ENCODE measurements at places on chromosomes 6 and 20.

DNA sequence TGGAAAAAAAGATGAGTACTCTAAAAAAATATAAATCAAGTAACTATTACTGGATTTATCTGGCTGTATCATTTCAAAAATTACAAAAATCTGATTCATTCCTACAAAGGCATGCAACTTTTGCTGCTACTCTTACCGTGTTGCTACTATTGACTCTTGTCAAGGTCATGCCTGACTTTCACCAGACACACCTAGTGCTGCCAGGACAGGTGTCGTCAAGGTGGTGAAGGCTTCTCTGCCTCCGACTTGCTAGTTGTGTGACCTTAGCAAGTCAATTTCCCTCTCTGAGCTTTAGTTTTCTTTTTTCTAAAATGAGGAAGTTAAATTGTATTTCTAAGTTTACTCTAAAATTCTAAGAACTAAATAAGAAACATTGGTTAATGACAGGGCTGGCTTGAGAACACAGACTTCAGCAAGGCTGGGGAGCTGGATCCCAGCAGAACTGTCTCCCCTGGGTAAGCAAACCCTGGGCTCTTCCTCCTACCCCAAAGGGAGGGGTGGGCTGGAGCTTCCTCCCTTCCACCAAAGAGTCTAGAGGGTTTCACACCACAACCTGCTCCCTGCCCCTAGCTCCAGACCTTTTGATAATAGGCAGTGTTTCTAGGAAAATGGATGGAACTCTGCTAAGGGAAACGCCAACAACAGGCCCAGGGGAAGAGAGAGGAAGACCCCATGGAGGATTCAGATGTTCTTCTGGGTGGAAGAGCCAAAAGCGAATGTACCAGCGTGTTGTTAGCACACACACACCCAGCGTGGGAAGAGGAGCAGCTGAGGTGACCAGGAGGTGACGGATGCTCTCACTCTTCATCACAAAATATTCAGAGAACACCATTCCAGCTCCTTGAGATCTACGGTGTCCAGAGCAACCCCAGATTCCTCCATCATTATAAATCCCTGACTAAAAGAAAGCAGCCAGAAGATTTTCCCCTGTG is 47.9 kb upstream of the CITED2 start:
- no peak for DNase-seq

DNA sequence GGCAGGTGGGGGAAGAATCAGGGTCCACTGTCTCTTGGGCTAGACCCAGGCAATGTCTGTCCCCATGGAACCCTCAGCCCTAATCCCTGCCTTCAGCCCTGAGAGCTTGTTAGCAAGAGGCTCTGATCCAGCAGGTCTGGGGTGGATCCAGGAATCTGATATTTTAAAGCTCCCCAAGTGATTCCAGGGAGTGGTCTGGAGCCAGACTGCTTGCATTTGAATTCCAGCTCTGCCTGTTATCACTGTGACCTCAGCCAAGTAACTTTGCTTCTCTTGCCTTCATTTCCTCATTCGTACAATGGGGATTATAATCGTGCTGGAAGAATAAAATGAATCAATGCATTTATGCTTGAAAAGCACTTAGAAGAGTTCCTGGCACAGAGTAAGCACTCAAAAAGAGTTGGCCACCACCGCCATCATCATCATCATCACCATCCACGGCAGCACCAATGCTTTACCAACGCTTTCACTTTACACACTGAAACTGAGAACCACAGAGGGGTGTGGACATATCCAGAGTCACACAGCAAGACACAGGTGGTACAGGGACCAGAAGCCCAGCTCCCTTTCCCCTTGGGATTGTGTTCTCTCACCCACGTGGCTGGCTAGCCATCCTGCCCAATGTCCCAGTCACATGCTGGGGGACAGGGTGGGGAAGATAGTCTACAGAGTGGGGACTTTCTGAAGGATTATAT is 75.7 kb upstream of the RALY start:
- no peak for DNase-seq

- no peak for DNase-seq
Observed at GRCh38 chr6:12263403-12263802, 26.8 kb upstream of the EDN1 start.

DNA sequence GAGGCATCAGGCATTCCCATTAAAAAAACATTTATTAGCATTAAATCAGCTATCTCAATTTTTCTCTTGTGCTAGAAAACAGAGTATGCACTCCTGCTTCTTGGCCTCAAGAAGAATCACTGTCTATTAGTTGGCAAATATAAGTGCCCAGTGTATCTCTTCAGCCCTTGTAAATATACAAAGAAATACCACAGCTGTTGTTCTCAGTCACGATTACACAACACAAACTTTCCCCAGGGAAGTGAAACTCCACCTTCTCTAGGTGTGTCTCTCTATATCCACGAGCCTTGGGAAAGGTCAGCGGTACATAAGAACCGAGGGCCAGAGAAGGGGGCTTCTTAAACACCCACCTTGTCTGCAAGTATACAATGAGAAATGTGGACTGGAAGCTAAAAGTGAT is 194.7 kb downstream of the PKHD1 start:
- DNase-seq, result no peak

DNA sequence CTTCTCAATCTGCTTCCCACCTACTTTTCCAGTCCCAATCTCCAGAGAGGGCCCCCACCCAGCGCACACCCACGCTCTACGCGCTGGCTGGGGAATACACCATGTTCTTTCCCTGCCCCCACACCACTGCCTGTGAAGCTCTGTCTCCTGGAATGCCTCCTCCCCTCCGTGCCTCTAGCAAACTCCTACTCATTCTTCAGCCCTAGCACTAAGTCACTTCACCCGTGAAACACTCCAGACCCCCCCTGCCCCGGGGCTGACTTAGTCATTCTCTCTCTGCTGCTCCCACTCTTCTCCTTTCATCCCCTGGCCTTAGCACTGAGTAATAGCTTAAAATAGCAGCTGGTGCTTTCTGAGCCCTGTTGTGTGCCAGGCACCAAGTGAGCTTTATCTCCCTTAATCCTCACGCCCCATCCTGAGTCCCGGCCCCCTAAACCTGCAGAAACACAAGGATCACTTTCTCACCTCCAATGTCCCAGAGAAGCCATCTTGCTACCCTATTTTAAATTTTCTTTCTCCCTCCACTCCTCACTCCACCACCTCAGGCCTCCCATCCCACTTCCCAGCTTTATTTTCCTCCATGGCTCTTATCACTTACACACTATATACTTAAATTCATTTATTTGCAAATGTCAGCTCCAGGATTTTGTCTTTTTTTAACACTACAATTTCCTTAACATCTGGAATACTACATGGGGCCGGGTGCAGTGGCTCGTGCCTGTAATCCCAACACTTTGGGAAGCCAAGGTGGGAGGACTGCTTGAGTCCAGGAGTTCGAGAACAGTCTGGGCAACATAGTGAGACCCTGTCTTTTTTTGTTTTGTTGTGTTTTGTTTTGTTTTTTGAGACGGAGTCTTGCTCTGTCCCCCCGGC is 6.3 kb upstream of the PARD6B start:
- no peak for DNase-seq

- no peak for DNase-seq
Observed at GRCh38 chr20:22533823-22534751, 50.3 kb downstream of the FOXA2 start.

DNA sequence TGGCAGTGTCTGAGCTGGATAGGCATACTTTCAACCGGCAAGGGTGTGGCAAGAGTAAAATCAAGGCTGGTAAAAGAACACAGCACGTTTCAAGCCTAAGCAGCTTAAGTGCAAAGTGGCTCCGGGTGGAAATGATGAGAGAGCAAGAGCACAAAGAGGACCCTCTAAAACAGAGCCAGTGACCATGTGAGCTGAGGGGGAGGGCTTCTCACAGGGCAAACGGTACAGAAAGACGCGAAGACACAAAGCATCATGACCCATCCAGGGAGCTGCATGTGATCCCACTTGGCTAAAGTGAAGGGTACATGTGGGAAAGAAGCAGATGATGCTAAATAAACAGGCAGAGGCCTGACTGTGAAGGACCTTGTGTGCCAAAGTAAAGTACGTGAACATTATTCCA is 25.7 kb downstream of the FKBP5 start:
- DNase-seq, result no peak

DNA sequence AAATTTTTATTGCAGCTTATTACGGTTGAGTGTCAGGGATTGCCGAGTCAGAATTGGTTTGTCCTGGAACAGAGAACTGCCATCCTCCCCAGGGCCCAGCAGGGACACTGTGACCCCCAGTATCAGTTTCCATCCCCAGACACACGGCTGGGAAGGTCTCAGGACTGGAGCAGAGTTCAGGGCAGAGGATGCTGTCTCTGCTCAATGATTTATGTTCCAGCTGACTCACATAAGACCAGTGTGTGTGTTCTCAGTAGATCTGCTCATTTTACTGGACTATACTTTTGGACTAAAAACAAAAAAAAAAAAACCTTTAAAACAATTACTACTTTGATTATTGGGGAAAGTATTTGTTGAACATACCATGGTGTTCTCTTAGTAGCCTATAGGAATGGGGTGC is 44.2 kb downstream of the FNDC1 start:
- no peak for DNase-seq

DNA sequence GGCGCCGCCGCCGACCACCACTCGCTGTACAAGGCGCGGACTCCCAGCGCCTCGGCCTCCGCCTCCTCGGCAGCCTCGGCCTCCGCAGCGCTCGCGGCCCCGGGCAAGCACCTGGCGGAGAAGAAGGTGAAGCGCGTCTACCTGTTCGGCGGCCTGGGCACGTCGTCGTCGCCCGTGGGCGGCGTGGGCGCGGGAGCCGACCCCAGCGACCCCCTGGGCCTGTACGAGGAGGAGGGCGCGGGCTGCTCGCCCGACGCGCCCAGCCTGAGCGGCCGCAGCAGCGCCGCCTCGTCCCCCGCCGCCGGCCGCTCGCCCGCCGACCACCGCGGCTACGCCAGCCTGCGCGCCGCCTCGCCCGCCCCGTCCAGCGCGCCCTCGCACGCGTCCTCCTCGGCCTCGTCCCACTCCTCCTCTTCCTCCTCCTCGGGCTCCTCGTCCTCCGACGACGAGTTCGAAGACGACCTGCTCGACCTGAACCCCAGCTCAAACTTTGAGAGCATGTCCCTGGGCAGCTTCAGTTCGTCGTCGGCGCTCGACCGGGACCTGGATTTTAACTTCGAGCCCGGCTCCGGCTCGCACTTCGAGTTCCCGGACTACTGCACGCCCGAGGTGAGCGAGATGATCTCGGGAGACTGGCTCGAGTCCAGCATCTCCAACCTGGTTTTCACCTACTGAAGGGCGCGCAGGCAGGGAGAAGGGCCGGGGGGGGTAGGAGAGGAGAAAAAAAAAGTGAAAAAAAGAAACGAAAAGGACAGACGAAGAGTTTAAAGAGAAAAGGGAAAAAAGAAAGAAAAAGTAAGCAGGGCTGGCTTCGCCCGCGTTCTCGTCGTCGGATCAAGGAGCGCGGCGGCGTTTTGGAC is 2.0 kb downstream of the SOX4 start:
- DNase-seq, result no peak

GRCh38 chr20:41426086-41426830 is 59.6 kb upstream of the EMILIN3 start:
- DNase-seq, result no peak

DNA sequence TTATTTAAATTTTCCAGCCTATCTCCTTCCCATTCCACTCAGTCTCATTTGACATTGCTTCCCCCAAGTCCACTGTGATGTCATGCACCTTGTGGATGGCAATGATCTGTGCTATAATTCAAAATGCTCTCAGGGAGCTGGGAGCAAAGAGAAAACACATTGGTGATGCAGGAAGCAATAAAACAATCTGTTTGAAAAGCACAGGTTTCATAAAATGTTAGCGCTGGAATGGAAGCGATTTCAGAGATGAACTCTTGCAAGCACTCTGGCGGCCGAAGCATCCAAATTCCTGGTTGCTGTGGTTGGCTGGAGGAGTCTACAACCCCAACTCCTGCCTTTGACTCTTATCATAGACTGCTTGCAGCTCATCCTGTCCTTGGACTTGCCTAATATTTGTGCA is 167.0 kb downstream of the GMPR start:
- DNase-seq, result no peak

DNA sequence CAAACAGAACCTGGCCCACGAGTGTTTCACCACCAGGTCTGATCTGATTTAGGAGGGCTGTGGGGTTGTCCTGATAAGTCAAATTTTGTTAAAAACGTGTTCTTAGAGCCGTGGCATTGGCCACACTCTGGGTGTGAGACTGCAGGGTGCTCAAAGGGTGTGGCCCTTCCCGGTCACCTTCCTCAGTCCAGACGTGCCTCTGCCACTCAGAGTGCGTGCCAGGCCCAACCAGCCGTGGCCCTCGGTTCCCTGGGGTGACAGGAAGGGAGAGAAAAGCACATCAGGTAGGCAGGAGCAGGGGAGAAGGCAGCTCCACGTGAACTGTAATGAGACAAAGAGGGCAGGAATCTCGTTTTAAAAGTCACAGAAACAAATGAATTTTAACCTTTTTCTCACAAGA is 115.4 kb downstream of the FAM120B start:
- DNase-seq, result no peak

- DNase-seq, result no peak
Observed at GRCh38 chr20:45449528-45449927, 20.0 kb upstream of the WFDC2 start.

- DNase-seq, result no peak
Observed at GRCh38 chr20:50467718-50468356, 42.3 kb upstream of the PTPN1 start.

DNA sequence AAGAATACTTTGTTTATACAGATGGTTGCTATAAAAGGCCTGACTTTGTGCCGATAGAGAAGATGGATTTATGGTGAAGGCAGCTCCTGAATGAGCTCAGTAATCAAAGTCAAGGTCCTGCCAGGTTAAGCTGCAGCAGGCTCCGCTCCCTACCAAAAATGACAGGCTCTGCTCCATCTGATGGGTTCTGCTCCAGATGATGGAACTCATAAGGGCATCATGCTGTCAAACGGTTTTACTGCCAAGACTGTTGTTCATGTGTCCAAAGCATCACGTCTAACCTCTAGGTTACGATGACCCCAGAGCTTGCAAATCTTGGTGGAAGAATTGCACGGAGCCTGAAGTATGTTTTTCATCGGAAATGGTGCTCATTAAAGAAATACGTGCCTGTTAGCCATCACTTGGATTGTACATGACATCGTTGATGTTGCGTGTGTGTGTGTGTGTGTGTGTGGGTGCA is 19.2 kb upstream of the PTGIS start:
- no peak for DNase-seq
